Gastroesophageal sphincter (tissue), 4 donors: ENCODE measurements at places on chromosomes 2 and 18. TPM values are rescaled to one million over a fixed set of nuclear protein-coding genes. Genes with fewer than 3 reads are reported as not detected.

- no peak for ATAC-seq
Measured at GRCh38 chr2:162838136-162838497, 450 bp downstream of the KCNH7 start.

DNA sequence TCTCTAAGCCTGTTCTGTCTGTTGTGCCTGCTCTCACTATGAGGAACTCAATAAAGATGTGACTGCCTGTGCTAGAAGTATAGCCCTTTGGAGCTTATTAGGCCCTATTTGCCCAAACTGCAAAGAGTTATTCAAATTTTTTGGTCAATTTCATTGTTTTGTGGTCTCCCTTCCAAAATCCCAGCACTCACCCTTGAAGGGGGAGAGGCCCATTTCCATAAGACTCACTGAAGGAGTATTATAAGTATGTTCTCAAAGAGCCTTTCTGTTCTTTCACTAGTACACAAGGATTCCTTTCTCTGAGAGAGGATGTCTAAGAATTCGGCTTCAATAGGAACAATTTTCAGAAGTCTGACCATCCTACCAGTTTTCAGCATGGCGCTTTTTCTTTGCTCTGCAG is 641.9 kb upstream of the REG3G start:
- no peak for ATAC-seq

- ATAC-seq: no peak
Measured at GRCh38 chr18:33744032-33744697, 166.1 kb downstream of the ASXL3 start.

- no peak for ATAC-seq
Measured at GRCh38 chr2:136019306-136019705, 33.9 kb upstream of the DARS1 start.

GRCh38 chr18:79322441-79322840 is 73.3 kb upstream of the NFATC1 start:
- no peak for ATAC-seq

DNA sequence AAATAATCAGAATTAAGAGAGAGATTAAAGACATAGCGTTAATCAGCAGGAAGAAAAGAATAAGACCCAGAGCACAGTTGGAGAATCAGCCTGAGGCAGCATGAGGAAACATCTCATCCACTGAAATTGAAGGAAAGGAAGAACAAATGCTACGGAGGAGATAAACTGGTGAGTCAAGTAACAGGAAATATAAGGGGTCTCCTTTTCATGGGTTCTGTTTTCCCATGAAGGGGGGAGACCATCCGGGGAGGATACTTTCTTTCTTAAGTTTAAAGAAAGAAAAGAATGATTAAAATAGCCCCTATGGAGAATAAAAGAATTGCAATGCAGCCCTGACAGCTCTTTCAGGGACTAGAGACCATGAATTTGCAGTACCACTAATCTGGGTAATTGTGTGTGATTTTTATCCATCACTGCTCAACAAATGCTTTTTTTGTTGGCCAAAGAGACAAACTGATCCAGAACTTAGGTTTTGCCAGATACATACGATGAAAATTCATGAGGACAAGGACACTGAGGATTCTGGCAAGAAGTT is 17.7 kb downstream of the ROCK2 start:
- ATAC-seq: no peak

DNA sequence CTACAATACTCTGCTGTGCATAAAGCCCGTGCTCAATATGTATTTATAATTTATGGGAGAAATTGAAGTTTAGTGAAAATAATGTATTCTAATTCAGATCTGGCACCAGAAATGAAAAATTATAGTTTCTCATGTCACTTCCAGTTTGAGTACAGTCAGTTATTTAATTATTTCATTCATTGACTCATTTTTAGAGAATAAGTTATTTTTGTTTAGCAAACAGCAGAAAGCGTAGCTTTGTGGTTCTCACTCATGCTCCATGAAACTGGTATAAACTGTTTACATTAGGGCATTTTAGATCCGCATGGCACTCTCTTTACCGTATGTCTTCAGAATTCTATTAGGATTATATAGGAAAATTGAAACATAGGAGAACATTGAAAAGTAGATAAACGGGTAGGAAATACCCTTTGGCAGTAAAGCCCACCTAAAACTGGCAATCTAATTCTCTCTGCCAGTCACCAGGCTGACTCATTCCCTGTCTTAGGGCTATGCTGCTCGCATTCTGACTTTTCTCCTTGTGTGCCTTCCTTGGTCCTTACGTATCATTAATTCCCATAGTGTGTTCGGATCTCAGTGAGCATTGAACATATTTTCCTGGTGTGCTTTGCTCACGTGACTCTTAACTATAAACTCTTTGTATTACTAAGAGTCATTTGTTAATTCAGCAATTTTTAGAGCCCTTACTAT is 106.0 kb downstream of the ZNF236 start:
- ATAC-seq: no peak

DNA sequence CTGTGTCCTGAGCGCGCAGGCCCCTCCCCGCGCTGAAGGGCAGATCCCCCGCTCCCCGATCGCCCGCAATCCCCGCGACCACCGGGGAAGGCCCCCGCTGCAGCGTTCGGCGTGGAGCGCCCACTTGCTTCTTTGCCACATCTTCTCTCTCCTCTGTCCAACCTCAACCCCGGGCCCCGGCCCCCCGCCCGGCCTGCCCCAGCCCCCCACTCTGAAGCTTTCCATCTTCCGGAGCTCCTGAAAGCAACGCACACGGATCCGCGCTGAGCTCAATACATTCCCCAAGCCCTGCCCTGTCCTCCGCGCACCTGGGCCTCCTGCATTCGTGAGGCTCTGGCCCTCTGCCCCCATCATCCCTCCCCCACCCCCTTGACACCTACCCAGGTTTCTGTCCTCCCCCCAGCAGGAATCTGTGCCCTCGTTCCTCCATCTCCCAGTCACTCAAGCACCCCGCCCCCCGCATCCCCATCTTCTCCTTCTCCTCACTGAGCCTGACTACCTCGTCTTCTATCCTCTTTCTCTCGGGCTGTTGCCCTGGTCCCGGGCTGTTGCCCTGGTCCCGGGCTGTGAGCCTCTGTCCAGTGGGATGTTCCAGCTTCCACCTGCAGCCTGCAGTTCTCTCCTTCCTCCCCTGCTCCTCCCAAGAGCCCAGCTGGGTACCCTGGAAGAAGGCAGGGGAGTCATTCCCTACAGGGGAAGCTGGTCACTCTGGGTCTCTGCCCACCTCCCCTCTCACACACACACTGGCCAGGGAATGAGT is 7.8 kb downstream of the SPEG start:
- ATAC-seq: no peak

- ATAC-seq: no peak
Measured at GRCh38 chr2:121498731-121499130, 31.9 kb upstream of the RNU4ATAC start.

- peak; percentile 29 for ATAC-seq
Measured at GRCh38 chr2:65055422-65056214, 598 bp upstream of the CEP68 start.

DNA sequence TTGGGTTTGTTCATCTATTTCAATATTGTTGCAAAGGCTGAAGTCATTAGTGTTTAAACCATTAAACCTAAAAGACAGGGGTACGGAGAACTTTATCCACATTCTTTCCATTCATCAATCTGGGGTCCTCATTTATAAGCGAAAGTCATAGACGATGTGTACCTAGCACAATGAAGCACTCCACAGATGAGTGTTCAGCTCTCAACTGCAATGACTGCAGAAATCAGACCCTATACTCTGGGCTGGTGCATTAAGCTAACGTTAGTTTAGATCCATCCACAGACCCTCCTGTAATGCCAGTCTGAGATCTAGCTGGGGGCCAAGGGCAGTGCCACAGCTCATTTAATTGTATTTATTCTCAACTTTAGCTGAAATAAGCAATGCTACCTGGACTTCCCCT is 155.2 kb downstream of the AFF3 start:
- no peak for ATAC-seq

- ATAC-seq: no peak
Measured at GRCh38 chr2:69224512-69224837, 162.6 kb downstream of the GFPT1 start.

DNA sequence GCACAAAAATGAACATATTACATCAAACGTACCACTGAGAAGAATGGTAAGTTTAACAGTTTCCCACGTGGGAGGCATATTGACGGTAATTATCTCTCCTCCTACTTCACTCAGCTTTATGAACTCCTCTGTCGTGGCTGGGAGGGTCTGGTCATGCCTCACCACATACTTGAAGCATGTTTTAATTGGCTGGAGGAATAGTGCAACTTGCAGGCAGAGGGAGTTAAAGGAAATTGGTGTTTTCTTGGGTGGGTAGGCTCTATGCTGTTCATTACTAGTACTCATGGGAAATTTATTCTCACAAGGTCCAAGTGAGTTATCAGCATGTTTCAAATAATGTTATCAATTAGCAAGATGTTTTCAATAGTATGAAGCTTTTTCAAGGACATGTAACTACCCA is 767.0 kb downstream of the PLCL1 start:
- no peak for ATAC-seq

- no peak for ATAC-seq
Measured at GRCh38 chr2:236618370-236618769, 48.7 kb downstream of the ACKR3 start.

DNA sequence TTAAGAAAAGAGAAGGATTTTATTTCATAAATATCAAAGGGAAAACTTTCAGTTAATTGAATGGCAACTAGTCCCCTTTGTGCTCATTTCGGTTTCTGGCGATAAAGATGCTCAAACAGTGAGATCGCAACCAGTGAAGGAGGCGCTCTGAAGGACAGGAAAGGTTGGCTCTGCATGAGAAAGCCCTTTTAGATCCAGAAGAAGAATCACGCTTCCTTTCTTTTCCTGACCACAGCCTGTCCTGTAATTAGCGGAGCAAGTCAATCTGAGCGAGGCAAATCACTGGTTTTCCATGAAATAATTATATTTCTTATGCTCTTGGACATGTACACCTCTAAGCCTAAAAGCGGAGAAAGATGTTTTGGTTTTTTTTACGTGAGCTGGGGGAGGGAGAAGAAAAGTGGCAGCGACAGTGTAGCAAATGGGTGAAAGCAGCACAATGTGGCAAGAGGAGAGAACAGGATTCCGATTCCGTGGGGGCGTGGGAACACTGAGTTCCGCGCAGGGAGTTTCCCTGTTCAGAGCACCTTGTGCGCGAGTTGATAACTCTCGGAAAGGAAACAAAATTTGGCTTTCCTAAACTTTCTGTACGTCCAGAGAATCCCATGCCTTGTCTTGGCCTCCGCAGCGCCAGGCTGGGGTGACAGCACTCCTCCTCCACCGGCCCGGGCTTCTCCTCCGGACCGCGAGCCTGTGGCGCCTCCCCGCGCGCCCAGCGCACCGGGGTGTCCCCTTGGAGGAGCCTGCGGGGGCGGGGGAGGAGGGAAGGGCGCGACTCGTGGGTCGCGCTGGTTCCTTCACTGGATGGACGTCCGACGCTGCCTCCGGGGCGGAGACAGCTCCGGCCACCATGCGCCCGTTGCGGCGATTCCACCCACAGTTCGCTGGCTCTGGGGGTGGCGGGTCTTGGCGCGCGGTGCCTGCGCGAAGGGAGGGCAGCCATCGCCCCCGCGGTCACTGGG is 620 bp upstream of the SLC9A2 start:
- ATAC-seq: no peak

DNA sequence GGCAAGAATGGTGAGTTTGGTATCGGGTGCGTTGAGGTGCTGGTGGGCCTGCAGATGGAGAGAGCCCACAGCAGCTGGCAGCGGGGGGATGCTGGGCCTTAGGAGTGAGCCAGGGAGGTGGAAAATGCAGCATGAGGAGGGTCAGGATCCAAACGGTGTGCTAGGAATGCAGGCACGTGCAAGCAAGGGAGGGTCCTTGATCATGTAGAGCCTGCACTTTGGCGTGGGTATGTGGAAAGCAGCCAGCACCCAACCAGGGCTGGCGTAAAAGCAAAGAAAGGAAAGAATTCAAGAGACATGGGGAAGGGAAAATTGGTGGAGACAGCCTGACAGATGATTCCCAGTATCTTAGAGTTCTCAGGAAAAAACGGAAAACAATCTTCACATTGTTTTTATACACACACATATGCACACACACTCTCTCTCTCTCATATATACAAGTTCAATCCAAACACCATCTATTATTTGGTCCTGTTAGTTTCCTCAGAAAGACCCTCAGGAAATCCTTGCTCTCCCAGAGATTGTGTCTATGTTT is 46.3 kb downstream of the LTBP1 start:
- ATAC-seq: no peak

- no peak for ATAC-seq
Measured at GRCh38 chr18:770583-770961, 41.5 kb downstream of the YES1 start.

- no peak for ATAC-seq
Measured at GRCh38 chr2:227578642-227579041, 20.1 kb upstream of the SCYGR2 start.

DNA sequence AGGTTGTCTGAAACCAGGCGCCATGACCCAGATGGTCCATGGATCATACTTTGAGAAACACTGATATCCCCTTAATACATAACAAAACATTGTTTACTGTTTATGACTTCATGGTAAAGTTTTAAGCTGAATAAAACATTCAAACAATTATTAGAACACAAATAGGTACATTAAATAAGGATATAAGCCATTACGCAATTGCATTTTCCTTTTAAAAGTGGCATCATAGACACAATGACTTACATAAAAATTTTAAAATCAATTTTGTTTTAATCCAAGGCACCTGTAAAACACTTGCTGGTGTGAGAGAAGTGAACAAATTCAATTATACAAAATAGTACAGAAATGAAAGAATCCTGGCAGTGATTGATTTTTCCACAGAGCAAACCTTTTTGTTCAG is 10.2 kb upstream of the CPLX4 start:
- no peak for ATAC-seq

DNA sequence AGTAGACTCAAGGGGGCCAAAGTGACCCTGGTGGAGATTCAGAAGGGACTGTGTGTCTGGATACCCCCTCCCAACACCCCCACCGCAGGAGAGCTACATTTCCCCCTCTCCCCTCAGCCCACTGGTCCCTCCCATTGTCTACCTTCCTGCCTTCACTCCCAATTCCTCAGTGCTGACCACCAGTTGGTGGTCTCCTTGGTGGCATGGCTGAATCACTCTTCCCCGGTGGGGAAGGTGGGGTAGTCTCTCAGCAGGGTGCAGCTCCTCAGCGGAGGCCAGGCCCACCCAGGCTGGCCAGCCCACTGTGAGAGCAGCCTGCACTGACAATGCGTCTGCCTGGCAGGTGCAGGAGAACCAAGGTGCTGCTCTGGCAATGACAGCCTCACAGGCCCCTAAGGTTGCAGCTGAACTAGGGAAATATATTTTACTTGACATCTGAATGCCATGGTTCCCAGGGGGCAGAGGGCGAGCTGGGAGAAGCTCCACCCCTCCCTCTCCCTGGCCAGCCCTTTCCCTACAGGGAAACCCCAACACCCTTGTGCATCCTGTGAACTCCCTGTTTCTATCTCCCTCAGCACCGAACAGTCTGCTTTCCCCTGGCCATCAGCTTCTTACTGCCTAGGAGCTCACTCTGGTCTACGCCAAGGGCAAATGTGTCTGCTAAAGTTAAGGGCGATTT is 62.6 kb upstream of the PAX8 start:
- no peak for ATAC-seq

Gene MOB1A
- total RNA-seq: 185 TPM

Gene UGGT1
- 48.6 TPM for total RNA-seq

Gene NCKAP5
- total RNA-seq: 0.16 TPM

Gene SERPINB4
- total RNA-seq: 23.5 TPM

Gene GPR35
- 0.93 TPM for total RNA-seq

Gene KYNU
- 0.27 TPM for total RNA-seq

Gene C2orf92
- total RNA-seq: 1.8 TPM

Gene NOL4
- total RNA-seq: not detected

Gene LRP2
- not detected for total RNA-seq

Gene LYG1
- not detected for total RNA-seq
